Inflammatory macrophage treated with lipopolysaccharide for 4 hours (primary cell): ENCODE measurements at places on chromosomes 1 and 21.

GRCh38 chr1:117127795-117128194 is 6.2 kb upstream of the TRIM45 start:
- no peak for DNase-seq

DNA sequence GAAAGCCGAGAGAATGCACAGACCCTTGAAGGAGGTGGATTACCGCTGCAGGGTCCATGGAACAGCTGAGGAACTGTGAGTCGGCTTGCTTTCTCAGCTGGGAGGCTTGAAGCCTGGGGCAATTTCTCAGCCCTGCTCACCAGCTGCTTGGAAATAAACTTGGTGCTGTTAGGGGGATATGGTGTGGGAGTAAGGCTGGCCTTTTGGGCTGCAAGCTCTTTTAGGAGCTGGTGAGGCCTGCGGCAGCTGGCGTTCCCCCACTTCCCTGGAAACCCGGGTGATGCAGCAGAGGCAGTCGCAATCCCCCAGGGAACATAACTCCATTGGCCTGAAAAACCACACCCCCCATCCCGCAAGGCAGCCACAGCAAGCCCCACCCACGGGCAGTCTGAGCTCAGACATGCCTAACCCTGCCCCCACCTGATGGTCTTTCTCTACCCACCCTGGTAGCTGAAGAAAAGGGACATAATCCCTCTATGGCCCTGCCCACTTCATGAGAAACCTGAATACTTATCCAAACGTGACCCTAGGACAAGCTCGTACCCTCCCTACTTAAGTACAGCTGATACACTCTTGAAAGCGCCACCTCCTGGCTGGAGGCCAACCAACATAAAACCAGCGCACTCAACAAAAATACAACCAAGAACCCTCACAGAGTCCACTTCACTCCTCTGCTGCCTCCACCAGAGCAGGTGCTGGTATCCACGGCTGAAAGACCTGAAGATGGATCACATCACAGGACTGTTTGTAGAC is 1995.8 kb downstream of the NCAM2 start:
- no peak for DNase-seq

- no peak for DNase-seq
These were observed 55.5 kb upstream of the DYNLT5 start for GRCh38 chr1:66696771-66697170.

DNA sequence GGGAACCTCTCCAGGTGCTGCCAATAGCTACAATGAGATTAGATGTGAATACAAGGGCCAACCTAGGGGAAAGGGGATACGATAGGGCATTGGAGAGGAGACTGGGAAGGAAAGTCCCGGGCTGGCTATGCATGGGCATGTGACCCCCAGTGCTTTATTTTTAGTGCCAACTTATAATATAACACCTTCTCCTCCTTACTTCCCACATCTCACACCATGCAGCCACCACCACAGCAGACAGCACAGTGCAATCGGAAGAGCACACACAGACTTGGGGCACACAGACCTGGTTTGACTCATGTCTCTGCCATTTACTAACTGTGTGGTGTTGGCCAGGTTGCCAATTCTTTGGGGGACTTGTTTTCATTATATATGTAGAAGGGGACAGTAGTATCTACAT is 85.4 kb downstream of the TOMM20 start:
- DNase-seq = no peak

GRCh38 chr1:29518183-29518835 is 282.0 kb downstream of the PTPRU start:
- DNase-seq = no peak

DNA sequence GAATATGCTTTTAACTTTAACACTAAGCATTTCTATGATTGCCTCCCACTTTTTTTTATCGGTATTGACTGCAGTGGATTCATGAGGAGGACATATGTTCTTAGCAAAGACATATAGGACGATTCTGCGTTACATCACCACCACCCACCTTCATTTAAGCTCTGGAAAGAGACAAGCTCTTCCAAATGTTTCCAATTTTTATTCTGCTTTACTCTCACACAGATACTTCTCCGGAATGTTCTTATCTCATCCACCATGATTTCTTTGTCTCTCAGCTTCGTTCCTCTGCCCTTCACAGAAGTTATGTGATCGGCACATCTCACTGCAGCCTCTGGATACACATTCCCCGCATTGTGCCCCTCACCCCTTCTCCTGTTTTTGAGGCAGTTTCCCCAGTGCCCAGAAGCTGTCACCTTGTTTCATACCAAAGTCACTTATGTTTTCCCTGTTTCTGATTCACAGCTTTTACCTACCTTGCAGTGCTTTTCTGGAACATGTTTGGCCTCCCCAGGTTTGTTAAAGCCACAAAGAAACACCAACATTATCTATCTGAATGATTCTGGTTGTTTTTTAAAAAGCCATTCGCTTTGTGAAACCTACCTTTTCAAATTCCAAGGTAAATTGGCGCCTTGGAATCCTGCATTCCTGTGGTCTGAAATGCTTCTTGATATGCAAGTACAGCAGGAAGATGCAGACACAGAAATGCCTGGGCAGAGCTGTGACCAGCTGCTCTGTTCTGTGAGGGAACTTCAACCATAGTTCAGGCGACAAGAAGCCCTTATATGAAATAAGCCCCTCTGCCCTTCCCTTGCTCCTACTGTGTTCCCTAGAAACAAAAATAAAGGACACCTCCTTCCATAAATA is 1020.2 kb downstream of the TTLL7 start:
- no peak for DNase-seq

GRCh38 chr1:14977338-14977931 is 176.1 kb upstream of the TMEM51 start:
- DNase-seq = no peak

- peak; percentile 41 for DNase-seq
These were observed 27.1 kb upstream of the PLEKHM2 start for GRCh38 chr1:15657021-15657420.

DNA sequence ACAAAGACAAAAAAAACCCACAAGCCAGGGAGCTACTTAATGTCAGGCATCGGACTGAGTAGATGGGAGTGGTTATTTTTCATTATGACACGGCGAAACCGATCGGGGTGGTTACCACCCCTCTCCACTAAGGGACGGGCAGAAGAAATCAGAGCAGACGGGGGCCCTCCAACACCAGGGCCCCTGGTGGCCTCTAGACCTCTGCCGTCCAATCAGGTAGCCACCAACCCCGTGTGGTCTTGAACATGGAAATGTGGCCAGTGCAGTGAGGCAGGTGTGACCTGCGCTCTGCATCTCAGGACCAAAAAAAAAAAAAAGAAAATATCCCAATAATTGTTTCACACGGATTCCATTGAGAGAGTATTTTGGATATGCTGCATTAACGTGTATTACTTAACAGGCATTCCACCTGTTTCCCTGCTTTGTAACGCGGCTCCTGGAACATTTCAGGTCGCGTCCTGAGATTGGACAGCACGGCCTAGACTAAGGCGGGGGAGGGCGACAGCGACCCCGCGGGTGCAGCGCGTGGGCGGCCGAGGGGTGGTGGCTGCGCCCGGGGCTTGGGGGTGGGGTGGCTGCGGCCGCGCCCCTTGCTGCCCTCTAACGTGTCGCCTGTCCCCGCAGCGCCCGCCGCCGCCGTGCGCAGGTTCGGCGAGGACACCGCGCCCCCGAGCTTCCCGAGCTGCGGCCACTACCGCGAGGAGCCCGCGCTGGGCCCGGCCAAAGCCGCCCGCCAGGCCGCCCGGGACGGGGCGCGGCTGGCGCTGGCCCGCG is 48.3 kb downstream of the SIM2 start:
- DNase-seq = no peak

DNA sequence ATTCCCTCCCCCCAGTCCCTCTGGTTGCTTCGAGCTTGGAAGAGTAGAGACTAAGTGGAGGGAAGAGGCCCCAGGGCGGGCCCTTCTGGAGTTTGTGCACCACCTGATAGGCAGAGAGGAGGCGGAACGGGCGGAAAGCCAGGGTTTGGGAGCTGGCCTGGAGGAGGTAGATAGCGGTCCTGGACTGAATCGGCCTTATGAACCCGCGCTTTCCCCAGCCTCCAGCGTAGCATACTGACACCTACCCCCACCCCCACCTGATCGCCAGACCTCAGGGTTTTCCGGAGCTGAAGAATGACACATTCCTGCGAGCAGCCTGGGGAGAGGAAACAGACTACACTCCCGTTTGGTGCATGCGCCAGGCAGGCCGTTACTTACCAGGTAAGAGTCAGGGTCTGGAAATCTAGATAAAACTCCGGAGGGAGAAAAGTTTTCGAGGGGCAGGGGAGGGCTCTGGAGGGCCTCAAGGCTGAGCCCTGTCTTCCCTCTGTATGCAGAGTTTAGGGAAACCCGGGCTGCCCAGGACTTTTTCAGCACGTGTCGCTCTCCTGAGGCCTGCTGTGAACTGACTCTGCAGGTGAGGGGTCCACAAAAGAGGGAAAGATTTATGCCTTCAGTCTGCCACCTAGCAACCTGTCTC is 705 bp downstream of the UROD start:
- peak; percentile 44 for DNase-seq

- no peak for DNase-seq
These were observed 21.8 kb downstream of the UQCRHL start for GRCh38 chr1:15785683-15786082.

DNA sequence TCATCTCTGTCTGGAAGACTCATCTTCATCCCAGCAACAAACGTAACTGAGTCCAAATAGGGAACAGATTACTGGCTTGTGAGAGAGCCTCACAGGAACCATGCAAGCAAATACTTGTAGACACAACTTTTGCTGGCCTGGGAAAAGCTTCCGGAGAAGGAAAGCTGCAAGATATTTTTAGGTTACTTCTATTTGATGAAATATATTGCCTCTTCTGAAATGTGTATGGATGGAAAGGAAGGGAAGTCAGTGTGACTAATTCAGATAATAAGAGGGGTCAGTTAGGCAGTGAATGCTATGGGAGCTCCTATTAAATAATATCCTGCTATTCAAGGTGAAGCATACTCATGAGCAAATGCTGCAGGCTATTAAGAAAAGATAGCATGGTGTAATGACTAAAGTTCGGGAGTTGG is 20.4 kb upstream of the FGGY start:
- DNase-seq = no peak

- DNase-seq = no peak
These were observed 3.5 kb upstream of the RNF220 start for GRCh38 chr1:44401256-44402228.

DNA sequence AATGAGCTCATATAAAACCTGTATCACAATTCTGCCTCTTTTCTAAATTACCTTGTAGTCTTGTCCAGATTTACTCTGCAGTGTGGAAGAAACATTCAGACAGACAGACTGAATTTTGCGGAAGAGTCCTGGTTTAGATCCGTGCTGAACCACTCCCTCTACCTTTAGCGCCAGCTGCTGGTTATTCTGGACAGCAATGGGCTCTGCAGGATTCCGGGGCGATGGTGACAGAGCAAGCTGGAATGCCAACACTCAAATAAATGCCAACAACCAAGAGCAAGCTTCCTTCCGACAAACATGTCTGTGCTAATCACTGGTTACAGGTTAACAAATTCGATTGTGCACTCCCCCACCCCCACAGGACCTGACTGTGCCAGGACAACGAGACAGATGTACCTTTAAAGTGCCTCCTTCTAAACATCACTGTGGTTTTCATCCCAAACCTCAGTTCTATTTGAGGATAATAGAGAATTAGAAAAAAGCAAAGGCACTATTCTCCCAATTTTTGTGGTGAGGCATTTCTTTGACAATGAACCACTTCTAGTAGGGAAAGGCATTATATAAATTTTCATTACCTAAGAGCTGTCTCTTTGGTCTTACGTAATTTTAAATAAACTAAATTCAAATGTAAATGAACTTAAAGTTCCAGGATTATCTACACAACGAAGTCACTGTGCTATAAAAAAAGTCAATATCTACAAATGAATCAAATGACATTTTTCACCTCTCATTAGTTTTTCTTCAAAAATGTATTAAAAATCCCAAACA is 90.4 kb downstream of the INTS7 start:
- no peak for DNase-seq

DNA sequence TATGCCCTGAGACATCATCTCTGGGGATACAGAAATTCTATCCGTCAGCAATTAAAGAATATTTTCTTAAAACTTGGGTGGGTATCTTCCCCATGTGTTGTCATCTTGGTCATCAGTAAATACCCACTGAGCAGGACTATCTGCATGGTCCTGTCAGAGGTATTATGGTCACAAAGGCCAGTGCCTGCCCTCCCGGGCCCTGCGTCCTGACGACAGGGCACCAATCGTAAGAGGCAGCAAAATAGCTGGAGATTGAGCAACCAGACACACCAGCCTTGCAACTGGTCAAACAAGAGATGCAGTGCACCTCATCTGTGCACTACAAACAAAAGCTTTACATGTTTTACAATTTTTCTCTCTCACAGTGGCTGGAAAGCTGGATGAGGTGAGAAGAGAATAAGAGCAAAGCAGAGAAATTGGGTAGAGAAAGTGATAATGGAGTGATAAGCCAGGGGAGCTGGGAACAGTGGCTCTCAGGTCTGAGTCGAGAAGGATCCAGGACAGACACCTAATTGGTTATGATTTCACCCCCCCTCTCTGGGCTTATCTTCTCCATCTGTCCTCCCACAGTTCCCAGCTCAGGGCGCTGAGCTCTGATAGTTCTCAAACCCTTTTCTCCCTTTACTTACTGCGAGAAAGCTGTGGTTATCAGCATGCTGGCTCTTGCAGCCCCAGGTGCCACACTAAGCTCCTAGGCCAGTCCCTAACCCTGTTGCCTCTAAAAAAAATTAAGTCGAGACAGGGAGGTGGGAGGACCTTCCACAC is 8.8 kb upstream of the SRP9 start:
- DNase-seq = no peak

GRCh38 chr1:152940614-152941013 is 6.4 kb upstream of the SPRR5 start:
- no peak for DNase-seq

DNA sequence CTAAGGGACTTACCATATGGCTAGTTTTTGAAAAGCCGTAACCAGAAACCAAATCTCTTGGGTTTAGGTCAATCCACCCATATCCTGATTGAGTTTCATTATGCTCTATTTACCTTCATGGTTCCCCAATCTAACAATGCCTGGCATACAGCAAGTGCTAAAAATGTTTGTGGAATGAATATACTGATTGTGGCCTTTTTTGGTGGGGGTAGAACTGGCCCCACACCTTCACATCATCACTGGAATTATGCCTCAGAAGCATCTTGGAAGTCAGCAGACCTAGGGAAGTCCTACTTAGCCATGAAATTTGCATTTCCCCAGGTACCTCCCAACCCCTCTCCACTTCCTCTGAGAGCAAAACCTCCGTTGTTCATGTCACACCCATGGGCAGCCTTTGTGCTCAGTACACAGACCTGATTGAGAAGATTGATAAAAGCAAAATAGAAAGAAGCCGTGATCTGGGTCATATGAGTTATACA is 17.8 kb upstream of the SLAMF1 start:
- peak; percentile 74 for DNase-seq

GRCh38 chr1:39754906-39755504 is 16.1 kb downstream of the OXCT2 start:
- no peak for DNase-seq

DNA sequence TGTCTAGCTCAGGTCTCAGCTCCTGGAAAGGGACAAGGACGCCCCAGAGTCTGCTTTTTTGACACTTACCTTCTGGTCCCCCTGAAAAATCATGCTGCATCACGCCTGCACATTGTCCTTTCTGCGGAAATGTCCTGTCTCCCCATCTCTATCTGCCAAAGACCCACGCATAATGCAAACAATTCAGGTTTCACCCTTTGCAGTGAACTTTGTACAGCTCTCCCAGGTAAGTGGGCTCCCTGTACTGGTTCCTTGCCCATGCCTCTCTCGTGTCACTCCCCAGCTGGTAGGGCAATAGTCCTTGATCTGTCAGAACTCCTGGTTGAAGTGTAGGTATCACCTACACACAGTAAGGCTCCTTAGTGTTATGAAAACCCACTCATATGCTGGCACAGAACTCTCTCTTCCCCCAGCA is 102.9 kb upstream of the IRF2BP2 start:
- no peak for DNase-seq

GRCh38 chr1:12407050-12407961 is 177.5 kb downstream of the VPS13D start:
- DNase-seq = no peak

GRCh38 chr1:234611225-234611846 is 1.4 kb upstream of the IRF2BP2 start:
- peak; percentile 62 for DNase-seq
